ENCODE measurements at places on chromosomes 12 and 14. TPM values are rescaled to one million over a fixed set of nuclear protein-coding genes. Genes with fewer than 3 reads are reported as not detected.
A peak's percentile ranks its signal among the peaks of the same experiment; 100 is the strongest.

C14orf39 gene
- 0.58 TPM for total RNA-seq

AGAP2 gene
- 0.31 TPM for total RNA-seq

SLC7A7 gene
- 2.2 TPM for total RNA-seq

ARF3 gene
- 124 TPM for total RNA-seq

GRCh38 chr12:33813536-33813935 lies 208.8 kb upstream of the ALG10 start:
- no peak for ATAC-seq

DNA sequence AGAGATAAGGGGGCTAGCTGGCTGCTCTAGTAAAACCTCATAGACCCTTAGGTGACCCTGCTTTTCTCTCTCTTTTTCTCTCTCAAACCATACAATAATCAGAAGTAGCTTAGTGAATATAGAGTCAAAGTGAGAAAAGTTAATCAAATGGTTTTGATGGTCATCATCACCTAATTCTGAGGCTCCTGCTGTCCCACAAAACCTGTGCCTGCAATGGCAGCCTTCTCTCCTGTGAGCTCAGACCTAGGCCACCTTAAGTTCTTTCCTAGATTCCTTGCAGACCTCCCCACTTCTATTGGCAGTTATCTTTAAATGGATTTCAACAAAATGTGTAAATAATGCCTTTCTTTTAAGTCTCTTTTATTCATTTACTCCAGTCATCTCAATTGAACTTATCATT lies 1.5 kb upstream of the RPAP3 start:
- no peak for ATAC-seq

DNA sequence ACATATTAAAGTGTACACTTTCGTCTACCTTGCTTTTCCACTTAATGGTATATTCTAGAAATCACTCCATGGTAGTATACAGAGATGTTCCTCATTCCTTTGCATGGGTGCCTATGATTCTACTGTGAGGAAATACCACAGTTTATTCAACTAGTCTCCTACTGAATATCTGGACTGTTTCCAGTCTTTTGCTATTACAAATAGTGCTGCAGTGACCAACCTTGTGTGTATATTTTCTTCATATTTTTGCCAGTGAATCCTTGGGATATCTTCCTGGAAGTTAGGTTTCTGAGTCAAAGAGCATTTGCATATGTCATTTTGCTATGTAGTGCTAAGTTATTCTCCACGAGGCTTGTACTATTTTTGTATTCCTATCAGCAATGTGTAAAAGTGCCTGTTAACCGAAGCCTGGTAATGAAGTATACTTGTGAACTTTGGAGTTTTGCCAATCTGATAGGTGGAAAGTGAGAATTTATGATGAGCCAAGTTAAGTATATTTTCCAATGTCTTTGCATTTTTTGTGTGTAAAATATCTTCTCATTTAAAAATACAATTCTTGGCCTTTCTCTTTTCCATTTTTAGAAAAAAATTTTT lies 31.3 kb upstream of the TMEM263 start:
- no peak for ATAC-seq

DNA sequence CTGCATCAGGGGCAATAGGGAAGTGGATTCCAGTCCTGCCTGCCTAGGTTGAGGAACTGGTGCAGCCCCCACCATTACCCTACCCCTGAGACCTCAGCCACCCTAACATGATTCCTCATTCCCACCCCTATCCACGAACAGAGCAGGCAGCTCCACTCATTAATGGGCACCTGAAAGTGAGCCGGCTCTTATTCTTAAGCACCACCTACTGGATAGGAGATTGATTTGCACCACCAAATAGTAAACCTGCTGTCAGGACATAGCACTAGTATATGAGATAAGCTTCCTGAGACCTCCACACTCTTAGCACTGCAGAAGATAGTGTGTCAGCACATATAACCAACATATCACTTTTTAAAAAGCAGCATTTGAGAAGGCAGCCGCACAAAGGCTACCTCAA lies 573.2 kb downstream of the SOX5 start:
- ATAC-seq = no peak

DNA sequence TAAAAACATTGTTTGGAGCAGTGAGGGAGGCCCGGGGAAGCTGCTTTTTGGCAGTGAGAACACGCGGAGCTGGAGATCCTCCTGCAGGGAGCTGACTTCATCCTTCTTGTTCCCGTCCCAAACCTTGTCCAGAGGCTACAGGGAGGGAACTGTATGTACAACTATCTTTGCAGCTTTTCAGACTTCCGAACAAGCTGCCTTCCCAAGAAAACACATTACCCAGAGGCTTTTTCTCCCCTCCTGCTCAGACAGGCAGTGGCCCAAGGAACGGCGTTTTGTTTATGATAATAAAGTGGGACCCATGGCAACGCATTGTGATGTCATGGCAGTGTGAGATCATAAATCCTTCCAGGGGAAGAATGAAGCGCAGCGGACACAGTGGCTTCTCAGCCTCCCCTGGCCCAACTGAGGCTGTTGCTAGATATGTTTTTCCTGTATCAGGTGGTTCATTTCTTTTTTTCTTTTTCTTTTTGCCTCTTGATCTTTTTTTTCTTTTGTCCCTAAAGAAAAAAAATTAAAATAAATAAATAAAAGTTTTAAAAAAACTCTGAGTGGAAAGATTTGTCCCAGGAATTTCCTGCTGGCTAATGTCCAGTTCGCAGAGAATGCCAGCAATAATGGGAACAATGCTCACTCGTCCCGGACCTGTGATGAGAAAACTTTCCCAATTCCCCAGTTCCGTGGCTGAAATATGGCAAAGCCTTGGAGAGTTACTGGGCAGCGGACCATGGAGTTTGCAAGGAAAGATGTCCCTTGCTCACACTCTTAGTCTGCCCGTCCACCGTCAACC lies 103.4 kb upstream of the MAP1LC3B2 start:
- peak; percentile 95 for ATAC-seq

DNA sequence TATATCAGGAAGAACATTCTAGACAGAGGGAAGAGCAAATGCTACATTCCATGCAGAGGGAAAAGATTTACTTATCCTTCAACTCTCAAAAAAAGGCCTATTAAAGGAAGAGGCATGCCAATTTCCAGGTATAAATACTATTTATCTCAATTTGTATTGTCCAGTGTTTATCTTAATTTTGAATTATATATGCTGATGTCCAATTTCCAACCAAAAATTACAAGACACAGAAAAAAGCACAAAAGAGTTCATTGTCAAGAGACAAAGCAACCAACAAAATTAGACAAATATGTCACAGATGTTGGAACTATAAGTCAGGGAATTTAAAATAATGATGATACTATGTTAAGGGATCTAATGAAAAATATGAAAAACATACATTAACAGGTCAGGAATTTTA lies 286.6 kb upstream of the SFSWAP start:
- ATAC-seq = no peak

DNA sequence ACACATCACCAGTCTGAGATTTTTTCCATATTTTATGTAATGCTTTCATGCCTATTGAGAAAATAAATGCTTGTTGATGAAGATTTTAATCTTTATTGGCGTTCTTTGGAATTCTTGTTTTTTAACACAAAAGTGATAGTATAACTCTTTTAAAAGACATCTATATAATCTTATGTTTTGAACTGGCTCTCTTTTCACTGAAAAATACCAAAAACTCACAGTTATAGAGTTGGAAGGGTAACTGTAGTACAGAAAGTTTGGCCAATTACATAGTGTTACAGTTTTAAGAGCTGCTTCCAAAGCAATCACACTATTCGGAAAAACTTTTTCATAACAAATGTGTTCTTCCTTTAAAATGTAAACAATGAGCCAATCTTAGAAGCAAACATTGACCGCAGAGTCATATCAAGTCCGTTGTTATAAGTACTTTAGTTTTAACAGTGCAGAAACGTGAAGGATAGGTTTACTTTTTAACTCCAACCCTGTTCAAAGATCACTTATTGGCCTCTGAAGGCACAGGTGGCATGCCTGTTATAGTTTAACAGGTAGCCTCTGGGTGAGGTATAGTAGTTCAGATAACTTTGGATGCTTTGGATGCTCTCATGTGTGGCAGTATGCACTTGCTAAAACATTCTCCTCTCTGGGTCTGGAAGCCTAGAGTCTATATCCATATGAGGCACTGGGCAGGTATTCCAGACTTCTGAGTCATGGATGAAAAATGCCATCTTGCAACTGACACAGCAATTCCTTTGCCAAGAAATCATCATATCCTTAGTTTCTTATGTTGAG lies 12.1 kb upstream of the NTN4 start:
- no peak for ATAC-seq

DNA sequence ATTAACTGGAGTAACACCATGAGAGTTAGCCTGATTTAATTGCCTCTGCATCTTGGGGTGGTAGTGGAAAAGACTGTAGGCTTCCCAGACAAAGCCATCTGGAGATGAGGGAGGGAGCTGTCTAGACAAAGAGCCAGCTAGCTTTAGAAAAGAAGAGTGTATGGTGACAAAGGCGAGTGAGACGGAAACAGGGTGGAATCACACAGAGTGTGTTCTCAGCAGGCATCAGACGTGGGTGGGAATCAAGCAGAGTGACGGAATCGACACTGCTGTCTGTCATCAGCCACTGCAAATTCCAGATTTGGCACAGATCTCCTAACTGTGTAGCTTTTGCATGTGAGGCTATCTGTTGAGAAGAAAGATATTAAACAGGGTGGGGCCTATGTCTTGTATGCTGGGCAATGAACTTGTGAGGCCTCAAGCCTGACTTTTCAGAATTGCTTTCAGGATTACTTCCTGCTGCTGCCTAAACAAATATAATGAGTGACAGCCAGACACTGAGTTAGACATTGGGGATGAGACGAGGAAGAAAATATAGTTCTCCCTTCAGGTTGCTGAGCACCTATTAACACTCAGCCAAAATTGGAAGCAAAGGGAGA lies 236.5 kb upstream of the GRIP1 start:
- peak; percentile 31 for ATAC-seq

DNA sequence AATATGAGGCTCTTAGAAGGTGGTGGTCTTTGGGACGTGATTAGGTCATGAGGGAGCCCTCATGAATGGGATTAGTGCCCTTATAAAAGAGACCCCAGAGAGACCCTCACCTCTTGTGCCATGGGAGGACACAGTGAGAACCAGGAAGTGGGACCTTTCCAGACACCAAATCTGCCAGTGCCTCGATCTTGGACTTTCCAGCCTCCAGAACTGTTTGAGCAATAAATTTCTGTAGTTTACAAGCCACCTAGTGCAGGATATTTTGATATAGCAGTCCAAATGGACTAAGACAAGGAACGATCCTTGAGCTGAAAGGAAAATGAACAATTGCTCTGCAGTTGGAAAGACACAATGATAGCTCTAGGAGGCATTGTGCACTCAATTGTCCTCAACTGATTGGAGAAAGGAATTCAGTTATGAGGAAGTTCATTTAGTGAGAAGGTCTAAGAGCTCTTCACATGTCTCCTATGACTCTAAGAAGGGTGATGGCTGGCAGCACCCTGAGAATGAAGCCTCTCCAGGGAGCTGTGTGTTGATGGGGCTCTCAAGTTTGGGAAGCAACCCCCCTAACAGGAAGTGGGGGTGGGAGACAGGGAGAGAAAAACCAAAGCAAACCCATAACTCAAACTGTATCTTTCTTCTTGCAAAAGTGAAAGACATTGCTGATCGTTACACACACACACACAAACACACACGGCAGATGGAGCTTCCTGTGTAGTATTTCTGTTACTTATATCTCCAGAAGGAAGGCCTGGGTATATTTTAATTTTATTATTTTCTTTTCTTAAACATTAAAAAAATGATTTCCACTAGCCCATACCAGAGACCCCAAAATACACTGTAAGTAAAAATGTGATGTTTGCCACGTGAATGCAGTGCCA lies 21.0 kb downstream of the CHST11 start:
- no peak for ATAC-seq

All from motor neuron (in vitro differentiated cells).